ENCODE measurements at places on chromosomes 12 and 14. TPM values are rescaled to one million over a fixed set of nuclear protein-coding genes. Genes with fewer than 3 reads are reported as not detected.

Gene GLIPR1L2
- polyA plus RNA-seq = 2.1 TPM

Gene PLCZ1
- polyA plus RNA-seq = not detected

Gene ESPL1
- polyA plus RNA-seq = 3.3 TPM

Gene FGF23
- polyA plus RNA-seq = not detected

Gene CCDC38
- not detected for polyA plus RNA-seq

Gene VRTN
- not detected for polyA plus RNA-seq

Gene OR4Q2
- not detected for polyA plus RNA-seq

Gene SLC6A15
- 2.0 TPM for polyA plus RNA-seq

Gene TEX22
- 0.46 TPM for polyA plus RNA-seq

Gene CARMIL3
- not detected for polyA plus RNA-seq

Gene KLHDC1
- polyA plus RNA-seq = 4.1 TPM

Gene CDKN1B
- polyA plus RNA-seq = 3.4 TPM

Gene KRT85
- not detected for polyA plus RNA-seq

Gene MGST1
- 1,023 TPM for polyA plus RNA-seq

Gene RTL1
- 0.36 TPM for polyA plus RNA-seq

Gene HHIPL1
- 6.5 TPM for polyA plus RNA-seq

Gene SERPINA12
- not detected for polyA plus RNA-seq

Gene CELA1
- polyA plus RNA-seq = not detected

Gene GALNT6
- 3.9 TPM for polyA plus RNA-seq

Gene GIT2
- polyA plus RNA-seq = 42.1 TPM

Gene OR4Q3
- not detected for polyA plus RNA-seq

Gene ARMH4
- polyA plus RNA-seq = 6.5 TPM

Gene KDM2B
- 10.6 TPM for polyA plus RNA-seq

Gene TAS2R13
- polyA plus RNA-seq = not detected

Gene TAS2R43
- not detected for polyA plus RNA-seq

Gene KRT77
- not detected for polyA plus RNA-seq

Gene CLECL1
- not detected for polyA plus RNA-seq

Gene BDKRB1
- polyA plus RNA-seq = 12.9 TPM

Gene DEPDC4
- polyA plus RNA-seq = 1.5 TPM

Gene CD9
- 46.9 TPM for polyA plus RNA-seq

Gene KRT2
- not detected for polyA plus RNA-seq

Gene DLGAP5
- 17.8 TPM for polyA plus RNA-seq

Gene ACSS3
- 1.5 TPM for polyA plus RNA-seq

Gene LRRC9
- polyA plus RNA-seq = not detected
